ENCODE measurements at places on chromosomes 12 and 14.
A peak's percentile ranks its signal among the peaks of the same experiment; 100 is the strongest.

DNA sequence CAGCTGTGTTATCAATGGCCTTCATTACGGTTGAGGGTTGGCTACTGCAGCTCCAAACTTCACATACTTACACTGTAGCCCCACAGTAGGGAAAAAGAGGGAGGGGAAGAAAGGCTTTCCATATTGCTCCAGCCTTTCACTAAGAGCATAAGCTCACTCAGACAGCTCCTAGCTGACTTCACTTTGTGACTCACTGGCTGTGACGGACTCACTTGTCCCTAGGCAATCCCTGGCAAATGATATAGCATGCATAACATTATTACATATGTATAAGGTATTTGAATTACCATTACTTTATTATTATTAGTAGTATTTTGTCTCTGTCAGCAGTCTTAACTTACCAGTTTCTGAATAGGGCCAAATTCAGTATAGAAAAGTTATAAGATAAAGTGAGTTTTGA is 350.7 kb downstream of the RMST start:
- DNase-seq, result peak; percentile 35

- peak; percentile 97 for DNase-seq
Measured at GRCh38 chr12:22978962-22979361, 354.0 kb downstream of the ETNK1 start.

- DNase-seq, result peak; percentile 78
Measured at GRCh38 chr12:42696406-42697149, 107.0 kb upstream of the PRICKLE1 start.

DNA sequence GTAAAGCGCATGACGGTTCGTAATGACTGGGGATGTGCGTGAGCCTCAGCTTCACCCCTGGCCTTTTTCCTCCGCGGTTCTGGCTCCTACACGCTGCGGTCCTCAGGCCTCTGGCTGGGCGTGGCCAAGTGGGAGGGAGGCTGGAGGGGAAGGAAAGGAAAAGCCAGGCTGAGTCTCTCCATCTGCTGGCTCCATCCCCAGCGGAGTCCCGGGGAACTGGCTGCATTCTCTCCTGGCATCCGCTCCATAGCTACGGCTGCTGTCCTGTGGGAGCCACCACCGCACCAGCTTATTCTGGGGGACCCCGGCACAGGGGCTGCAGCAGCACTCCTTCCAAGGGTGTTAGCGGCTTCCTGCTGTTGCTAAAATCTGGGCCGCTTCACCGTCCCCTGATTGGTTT is 68.2 kb upstream of the SLC24A4 start:
- DNase-seq, result peak; percentile 26

DNA sequence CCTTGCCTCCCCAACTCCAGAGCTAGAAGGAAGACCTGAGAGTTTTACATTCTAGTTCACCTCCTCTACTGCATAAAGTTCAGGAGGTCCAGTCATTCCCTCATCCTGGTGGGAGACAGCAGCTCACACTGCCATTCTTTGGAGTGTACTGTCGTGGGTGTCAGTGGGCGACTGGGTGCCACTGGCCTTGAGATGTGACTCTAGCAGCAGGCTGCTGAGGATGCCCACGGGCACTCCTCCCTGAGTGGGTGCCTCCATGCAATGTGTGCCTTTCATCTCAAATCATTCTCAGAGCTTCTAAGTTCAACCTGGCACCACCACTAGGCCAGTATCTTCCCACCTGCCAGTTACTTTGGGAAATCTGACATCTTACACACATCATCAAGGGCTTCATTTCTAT is 12.5 kb downstream of the RFX4 start:
- no peak for DNase-seq

DNA sequence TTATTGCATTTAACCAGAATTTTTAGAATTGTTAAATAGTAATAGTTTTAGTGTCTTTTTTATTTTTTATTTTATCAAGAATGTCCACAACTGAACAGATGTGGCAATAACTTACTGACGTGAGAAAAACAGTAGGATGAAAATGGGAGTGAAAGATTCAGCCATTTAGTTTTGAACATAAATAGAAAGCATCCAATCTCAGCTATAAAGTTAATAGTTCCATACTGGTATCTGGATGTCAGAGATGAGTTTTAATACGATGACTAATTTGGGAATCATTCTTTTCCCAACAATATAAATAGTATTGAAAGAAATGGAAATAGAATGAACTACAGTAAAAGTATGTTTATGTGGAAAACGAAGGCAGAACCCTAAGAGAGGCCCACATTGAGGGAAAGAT is 159.4 kb downstream of the EPS8 start:
- peak; percentile 69 for DNase-seq

- DNase-seq, result no peak
Measured at GRCh38 chr12:75628511-75628910, 117.1 kb upstream of the KRR1 start.

DNA sequence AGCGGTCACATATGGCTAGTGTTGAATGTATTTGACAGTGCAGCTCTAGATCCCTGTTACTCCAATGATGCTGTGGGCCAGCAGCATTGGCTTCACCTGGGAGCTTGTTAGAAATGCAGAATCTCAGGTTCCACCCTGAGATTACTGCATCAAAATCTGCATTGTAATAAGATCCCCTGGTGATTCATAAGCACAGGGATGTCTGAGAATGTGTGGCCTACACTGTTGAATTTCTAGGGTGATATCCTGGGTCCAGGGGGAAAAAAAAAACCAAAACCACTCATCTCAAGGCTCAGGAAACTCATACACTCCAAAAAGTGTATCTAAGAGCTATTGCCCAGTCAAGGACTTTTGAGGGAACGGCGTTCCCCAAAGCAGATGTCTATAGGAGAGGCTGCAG is 196.8 kb downstream of the PPM1H start:
- peak; percentile 56 for DNase-seq

DNA sequence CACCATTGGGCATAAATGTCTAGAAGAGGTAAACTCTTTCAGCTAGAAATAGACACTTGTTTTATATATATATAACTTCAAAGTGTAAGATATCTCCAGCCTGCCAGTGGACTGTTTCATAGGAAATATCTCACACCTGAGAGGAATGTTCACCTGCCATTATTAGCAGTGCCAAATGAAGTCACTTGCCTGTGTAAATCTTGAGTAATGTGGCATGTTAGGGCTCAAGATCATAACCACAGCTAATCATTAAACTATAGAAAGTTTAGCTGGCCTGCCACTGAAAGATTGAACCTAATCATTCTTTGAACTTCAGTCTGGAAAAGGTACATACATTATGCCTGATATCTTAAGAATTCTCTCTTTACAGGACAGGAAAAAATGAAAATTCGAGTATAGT is 25.5 kb upstream of the KCNJ8 start:
- no peak for DNase-seq

GRCh38 chr14:94123296-94123695 is 6.1 kb downstream of the IFI27L2 start:
- DNase-seq, result no peak

- peak; percentile 45 for DNase-seq
Measured at GRCh38 chr12:49489720-49490119, 49.1 kb upstream of the KCNH3 start.

DNA sequence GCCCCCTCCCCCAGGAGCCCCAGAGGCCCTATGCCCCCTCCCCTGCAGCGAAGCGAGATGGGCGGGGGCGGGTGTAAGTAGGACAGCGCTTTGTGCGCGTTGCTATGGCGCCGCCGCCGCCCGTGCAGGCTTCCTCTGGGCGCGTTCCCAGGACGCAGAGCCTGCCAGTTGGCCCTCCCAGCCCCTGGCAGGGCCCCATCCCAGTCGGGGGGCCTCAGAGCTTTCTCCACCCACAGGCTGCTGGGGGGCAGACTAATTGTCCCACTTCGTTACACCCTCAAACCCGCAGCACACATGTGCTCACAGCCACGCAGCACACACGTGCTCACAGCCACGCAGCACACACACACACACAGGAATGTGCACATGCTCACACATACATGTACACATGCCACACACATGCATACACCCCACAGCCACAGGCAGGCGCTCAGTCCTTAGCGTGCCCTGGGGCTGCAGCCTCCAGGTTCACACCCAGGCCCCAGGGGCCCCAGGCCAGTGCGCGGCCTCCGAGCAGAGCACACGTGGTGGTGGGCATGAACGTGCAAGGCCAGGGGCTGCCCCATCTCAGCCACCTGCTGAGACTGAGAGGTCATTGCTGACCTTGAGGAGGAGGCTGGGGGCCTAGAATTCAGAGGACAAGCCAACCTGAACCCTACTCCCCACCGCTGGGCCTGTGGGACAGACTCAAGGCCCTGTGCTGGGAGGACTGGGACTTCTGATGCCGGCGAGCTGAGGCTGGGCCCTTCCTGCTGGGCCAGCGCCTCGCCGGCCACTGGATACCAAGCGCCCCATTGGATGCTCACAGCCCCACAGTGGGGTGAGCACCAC is 15.6 kb downstream of the TRMT61A start:
- no peak for DNase-seq

- no peak for DNase-seq
Measured at GRCh38 chr12:13875744-13876143, 105.7 kb downstream of the GRIN2B start.

DNA sequence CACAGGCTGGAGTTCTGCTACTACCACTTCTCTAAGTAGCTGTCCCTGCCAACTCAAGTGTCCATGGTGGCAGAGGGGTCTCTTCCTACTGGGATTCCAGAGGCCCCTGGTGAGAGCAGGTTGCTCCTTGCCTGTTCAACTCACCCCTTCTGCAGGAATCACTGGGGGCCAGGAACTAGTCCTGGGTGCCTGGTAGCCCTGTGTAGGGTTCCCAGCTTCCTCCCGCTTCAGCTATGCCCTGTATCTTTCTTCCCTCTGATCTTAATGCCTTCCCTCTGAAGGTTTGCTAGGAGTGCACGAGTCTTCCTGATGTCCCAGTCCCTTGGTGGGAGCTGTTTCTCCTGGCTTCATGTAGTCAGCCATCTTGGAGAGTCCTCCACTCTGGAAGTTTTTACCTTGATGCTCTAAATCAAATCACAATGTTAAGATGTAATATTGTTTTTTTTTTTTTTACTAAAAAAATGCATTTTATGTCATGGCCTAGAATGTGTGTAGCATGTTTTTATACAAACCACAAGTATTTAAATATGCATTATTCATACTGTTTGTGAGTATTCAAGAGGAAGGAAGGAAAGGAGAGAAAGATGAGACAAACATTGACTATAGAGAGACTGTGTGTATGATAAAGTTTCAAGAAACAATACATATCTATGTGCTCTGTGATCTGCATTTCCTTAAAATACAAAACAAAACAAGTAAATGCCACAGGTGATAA is 54.7 kb downstream of the FRS2 start:
- peak; percentile 53 for DNase-seq

DNA sequence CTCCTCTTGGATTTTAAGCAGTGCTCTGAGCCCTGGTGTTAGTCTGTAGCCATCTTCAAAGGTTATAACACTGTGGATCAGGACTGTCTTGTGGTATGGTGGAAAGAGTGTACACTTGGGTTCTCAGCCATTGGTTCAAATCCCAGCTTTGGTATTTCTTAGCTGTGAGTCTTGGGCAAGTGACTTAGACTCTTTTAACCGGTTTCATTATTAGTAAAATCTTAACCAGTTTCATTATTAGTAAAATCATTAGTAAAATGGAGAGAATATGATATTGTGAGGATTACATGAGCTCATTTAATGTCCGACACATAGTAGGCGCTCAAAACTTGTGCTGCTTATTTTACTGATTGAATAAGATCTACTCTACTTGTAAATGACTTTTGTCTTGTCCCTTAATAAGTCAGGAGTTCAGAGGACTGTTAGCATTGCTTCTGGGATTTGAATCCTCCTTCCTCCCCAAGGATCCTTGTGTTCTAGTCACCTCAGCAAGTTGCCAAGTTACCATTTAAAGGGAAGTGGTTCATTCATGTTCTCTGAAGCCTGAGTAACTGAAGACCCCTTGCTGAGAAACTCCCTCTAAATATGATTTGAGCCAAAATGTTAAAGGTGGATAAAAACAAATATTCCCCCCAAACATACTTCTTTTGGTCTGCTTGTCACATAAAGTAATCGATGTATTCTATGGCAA is 12.4 kb downstream of the TTLL5 start:
- no peak for DNase-seq

GRCh38 chr12:10211940-10212738 is 538 bp upstream of the GABARAPL1 start:
- DNase-seq, result peak; percentile 98

DNA sequence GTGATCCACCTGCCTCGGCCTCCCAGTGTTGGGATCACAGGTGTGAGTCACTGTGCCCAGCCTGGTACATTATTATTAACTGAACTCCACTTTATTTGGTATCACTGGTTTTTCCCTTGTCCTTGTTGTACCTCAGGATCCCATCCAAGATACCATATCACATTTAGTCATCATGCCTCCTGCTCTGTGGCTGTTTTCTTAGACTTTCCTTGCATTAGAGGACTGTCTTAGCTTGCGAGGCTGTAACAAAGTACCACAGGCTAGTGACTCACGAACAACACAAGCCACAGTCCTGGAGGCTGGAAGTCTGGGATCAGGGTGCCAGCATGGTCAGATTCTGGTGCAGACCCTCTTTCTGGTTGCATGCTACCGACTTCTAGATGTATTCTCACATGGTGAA is 12.2 kb downstream of the KLC1 start:
- peak; percentile 34 for DNase-seq

GRCh38 chr12:98466640-98467400 is 48.6 kb upstream of the TMPO start:
- no peak for DNase-seq

- DNase-seq, result peak; percentile 41
Measured at GRCh38 chr12:90939382-90939781, 15.6 kb downstream of the CCER1 start.

- peak; percentile 91 for DNase-seq
Measured at GRCh38 chr14:89855961-89856656, 98.4 kb downstream of the EFCAB11 start.

GRCh38 chr14:51225751-51226150 is 14.3 kb upstream of the TMX1 start:
- no peak for DNase-seq

- DNase-seq, result peak; percentile 11
Measured at GRCh38 chr12:51098611-51099010, 15.2 kb upstream of the CSRNP2 start.

DNA sequence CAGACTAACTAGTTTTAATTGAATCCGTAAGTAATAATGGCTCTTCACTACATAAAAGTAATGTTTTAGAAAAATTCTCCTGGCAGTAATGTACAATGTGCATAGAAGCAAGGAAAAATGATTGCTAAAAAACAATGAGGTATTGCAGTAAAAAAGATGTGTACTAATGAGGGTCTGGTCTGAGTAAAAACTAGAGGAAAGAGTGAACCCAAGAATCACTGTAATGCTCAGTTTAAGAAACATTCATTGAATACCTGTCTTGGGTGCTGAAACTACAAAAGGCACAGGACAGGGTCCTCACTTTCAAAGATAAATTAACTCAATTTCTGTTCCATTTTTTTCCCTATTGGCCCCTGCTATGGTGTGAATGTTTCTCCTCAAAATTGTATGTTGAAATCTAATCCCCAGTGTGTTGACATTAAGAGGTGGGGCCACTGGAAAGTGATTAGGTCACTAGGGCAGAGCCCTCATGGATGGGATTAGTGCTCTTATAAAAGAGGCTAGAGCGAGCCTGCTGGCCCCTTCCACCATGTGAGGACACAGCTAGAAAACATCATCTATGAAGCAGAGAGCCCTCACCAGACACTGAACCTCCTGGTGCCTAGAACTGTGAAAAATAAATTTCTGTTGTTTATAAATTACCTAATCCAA is 51.6 kb downstream of the RPS6KA5 start:
- DNase-seq, result no peak
